ENCODE measurements at places on chromosomes 7 and 10.

DNA sequence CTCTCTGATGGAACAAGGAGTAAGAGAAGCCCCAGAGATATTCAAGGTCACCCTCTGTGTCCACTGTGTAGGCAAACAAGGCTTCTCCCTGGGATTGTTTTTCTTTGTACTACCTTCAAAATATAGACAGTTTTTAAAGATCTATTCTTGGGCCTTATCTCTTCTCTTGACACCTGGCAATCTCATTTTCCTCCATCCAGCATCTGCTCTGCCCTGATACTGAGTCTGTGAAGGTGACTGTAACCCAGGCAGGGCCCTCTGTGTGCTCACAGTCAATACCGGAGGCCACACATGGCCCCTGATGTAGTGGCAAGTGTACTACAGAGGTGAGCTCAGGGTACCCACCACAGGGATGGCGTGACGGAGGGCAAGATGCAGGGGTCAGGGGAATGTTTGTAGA, 221.1 kb downstream of the SNX10 start:
- no peak for DNase-seq

- no peak for DNase-seq
These were observed 243.5 kb downstream of the ADK start for GRCh38 chr10:74394416-74394969.

DNA sequence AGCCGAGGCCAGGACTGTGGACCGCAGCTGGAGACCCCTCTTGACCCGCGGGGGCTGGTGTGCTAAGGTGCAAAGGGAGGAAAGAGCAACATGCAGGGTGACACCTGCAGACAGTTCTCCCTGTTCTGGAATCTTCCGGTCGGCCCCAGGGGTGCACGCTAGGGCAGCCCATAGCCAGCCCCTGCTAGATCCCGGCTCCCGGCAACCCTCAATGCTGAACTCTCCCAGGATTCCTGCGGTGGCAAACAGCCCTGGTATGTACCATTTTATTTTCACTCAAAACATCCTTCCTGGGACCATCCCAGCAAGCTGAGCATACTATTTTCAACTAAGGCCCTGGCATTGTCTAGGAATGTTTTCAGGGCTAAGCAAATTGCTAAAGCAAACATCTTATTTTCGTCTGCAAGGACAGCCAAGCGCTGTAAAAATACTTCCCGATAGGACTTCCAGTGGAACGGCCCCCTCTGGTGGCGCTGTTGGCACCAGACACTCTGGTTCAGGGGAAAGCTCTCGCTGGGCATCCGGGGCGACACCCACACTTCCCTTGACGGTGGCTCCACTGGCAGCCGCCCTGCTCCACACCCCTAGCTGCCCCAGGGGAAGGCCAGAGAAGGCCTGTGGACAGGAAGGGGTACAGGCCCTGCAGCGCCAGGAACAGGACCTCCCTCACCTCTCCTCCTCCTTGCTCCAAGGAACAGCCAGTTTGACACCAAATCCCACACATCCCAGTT, 99.4 kb downstream of the CTBP2 start:
- DNase-seq: peak; percentile 77

DNA sequence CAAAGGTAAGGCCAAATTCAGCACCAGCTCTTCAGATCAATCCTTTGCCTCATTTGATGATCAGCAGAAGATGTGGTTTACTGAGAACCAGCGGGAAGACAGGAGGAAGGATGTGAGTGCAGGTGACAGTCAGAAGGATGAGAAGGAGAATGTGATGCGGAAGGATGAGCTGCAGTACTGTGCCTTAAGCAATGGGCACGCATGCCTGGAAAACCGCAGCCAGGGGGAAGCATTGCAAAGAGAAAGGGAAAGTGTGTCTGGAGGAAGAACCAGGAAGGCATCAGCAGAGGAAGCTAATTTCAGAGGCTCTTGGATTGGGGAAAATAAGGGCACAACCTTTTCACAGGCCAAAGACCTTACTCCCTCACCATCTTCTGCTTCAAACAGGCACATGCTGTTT, 25.7 kb downstream of the C10orf71 start:
- peak; percentile 64 for DNase-seq

DNA sequence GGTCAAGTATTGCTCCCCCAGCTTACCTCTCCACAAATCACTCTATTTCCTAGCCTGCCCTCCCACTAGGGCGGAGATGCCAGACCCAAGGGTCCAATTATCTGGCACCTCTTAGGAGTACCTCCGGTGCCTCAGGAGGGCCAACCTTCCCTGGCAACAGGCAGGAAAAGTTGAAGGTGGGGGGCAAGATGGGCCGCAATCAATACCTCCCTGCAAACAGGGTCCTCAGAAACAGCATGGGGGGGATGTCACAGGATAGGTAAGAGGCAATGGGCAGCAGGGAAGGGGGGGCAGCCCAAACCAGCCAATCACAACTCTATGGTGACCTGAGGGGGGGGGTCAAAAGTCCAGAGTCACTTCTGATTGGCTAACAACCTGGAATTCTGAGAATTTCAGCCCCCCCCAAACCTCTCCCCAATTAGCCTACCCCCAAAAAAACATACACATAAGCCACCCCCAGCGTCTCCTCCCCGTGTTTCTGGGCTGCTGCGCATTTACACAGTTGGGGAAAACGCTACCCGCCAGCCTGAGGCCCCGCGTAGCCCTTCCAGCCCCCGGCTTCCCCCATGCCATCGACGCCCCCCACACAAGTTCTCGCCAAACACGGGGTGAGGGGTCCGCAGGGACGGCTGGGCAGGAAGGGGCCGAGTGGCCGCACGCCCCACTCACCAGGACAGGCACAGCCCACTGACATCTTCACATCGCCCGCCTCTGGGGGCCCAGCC, 589 bp downstream of the LDB1 start:
- peak; percentile 73 for DNase-seq

- DNase-seq: no peak
These were observed 71.5 kb downstream of the CARD11 start for GRCh38 chr7:2971914-2972834.

DNA sequence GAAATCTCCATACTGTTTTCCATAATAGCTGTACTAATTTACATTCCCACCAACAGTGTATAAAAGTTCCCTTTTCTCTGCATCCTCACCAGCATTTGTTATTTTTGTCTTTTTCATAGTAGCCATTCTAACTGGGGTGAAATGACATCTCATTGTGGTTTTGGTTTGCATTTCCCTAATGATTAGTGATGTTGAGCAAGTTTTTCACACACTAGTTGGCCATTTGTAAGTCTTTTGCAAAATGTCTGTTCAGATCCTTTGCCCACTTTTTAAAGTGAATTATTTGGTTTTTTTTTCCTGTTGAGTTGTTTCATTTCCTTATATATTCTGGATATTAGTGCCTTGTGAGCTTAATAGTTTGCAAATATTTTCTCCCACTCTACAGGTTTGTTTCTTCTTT, 101.0 kb upstream of the NFE2L3 start:
- no peak for DNase-seq

DNA sequence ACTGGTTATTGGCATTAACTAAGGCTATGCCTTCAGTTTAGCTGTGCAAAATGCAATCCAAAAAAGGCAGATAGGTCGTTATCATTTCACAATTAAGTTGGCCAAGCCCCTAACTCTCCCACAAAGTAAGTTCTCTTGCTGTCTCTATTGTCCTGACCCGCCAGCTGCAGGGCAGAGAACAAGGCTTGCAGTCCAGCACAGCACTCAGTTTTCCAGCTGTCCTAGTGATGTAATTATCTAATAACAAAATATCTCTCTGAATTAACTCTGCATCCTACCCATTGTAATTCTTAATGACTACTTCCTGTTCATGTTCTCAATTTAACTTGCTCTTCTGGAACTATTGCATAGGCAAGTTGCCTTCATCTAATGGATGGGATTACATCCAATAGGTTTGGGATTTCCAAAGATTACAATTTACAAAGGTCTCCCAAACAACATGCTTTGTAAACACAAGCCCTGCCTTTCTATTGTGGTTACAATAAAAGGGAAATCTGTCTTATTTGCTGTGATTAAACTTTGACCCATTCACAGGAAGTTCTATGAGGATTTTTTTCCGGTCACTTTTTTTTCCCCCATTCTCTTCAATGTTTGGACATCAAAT, 55.2 kb downstream of the CDK6 start:
- no peak for DNase-seq

GRCh38 chr10:49488056-49488717, 50.7 kb downstream of the ERCC6 start:
- DNase-seq: no peak

DNA sequence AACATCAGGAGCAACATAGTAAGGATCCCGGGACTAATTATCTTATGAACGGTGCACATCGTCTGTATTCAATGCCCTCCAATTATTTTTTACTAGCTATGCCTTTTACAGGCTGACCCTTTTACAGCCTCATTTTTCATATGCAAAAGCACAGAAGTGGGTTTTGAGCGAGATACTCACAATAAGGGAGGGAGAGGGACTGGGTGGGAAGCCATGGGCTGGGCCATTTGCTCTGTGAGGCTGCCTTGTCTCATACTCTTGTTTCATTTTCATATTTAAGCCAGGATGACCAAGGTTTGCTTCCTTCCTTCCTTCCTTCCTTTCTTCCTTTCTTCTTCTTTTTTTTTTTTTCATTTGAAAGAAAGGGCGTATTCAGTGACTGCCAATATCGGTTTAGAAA, 259.3 kb downstream of the TRIL start:
- no peak for DNase-seq

DNA sequence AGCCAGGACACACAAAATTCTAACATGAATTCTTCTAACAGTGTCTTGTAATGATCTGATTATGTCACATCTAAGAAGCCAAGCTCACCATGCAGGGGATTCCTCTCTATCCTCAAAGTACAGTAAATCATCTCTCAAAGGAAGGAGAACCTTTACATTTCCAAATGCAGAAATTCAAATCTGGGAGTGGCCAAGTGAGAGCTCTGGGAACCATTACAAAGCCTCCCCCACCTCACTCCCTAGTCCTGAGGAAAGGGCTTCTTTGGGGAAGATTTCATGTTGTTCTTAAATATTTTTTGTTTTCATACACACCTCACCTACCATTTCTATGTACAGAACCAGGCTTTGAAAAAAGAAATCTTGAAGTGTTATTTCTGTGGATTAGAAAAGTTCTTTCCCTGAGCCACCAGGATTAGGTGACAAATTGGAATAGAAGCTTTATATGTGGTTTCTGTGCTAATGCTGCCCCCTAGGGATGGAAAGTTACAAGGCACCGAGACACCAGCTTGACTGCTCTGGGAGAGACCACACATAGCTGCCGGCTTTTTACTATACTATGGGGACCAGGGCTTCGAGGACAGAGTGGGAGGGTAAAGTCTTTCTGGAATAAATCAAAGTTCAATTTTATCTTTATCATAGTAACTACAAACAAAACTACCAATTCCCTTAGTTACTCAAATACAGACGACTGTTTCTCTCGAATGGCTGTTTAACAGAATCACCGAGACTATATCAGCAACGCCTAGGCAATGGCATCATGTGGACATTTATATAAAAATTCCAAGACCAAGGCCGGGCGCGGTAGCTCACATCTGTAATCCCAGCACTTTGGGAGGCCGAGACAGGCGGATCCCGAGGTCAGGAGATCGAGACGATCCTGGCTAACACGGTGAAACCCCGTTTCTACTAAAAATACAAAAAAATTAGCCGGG, 116.1 kb downstream of the RNF216 start:
- DNase-seq: peak; percentile 80

GRCh38 chr7:117023325-117023854, 70.1 kb downstream of the ST7 start:
- DNase-seq: no peak

- no peak for DNase-seq
These were observed 5.2 kb downstream of the SPOCK2 start for GRCh38 chr10:72082856-72083789.

All from iPS-NIHi11 (cell line).